ENCODE measurements at places on chromosomes 7 and 10.
A peak's percentile ranks its signal among the peaks of the same experiment; 100 is the strongest.

- DNase-seq = no peak
These were observed 97.8 kb downstream of the GALNT17 start for GRCh38 chr7:71229699-71230098.

DNA sequence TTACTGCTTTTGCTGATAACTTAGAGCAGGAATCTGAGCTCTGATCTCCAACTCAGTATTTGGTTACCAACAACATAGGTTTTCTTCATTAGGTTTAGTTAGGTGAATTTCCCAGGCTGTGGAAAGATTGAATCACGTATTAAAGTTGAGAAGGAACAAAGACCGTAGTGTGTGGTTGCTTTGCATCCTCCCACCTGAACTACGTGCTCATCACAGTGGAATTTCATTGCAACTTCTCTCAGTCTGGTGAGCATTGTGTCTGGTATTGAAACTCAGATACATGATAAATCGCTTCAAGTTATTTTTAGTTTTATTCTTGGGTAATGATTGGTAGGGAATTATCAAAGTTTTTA is 139.4 kb upstream of the AKR1E2 start:
- peak; percentile 25 for DNase-seq

DNA sequence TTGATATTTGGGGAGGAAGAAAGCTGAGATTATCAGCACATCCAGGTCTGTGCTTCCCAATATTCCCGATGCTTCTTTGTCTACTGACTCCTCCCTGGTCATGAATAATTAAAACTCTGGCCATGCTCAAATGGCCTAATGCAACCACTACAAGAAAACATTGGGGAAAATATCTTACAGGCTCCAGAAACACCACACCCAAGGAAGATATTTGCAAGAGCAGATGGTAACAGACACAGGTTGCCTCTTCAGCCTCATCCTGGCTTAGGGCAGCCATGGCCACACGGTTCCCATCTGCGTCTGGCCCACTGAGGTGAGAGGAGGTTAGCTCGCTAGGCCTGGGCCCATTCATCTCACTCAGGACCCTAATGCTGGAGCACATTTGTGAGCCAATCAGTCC is 108.4 kb upstream of the SDK1 start:
- no peak for DNase-seq

- DNase-seq = no peak
These were observed 1.7 kb upstream of the LDB1 start for GRCh38 chr10:102121739-102122372.

DNA sequence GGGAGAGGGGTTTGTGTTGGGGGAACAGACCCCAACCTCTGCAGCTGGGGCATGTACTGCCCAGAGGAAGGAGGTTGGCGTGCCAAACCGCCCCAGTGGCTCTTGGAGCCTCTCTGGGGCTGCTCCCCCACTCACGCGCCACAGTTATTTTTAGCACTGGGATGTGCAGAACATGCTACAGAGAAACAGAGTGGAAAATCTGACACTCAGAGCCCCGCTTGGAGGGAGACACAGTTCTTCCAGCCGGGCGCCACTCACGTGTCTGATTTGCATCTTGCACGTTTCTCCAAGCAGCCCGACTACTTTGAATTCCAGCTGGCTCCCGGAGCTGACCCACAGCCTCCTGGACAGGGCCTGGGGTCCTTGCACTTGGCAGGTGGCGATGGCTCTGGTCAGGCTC is 182.0 kb downstream of the RPS24 start:
- no peak for DNase-seq

GRCh38 chr10:11958956-11959355 is 83.7 kb downstream of the UPF2 start:
- DNase-seq = no peak

- DNase-seq = no peak
These were observed 262.8 kb upstream of the SHH start for GRCh38 chr7:156074982-156075615.

GRCh38 chr7:28643584-28644340 is 231.4 kb downstream of the CREB5 start:
- no peak for DNase-seq

DNA sequence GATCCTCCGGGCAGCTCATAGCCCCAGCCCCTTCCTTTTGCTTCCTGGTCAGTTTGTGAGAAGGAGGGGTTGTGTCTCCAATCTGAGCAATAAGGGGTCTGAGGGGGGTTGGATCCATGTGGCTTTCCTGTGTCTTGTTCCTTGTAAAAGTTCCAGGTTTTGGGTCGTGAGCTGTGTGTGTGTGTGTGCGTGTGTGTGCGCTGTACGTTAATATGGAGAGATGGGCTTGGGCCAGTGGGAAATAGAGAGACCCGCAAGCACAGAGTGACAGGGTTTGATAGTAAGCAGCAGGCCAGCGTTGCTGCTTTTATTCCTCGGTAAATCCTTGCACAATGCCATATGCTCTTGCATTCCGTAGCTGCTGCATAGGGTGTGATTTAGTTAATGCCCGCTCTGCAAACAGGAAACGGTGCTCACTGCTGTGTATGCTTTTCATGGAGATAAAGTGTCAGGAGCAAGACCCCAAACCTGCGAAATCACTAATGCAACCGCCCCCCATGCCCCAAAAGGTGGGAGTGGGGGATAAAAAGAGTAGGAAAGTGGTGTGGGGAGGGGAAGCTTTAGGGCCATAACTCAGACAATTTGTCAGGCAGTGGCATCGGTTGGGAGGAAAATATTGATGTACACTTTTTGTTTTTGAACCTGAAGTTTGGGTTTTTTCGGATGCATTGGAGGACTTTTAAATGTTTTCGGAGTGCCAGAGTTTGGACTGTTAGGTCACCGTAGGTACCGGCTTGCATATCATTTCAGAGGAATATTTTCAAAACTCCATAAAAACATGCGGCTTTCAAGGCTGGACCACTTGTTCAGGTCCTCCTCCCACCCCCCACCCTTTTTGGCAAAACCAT is 108.7 kb downstream of the TCF7L2 start:
- DNase-seq = no peak

DNA sequence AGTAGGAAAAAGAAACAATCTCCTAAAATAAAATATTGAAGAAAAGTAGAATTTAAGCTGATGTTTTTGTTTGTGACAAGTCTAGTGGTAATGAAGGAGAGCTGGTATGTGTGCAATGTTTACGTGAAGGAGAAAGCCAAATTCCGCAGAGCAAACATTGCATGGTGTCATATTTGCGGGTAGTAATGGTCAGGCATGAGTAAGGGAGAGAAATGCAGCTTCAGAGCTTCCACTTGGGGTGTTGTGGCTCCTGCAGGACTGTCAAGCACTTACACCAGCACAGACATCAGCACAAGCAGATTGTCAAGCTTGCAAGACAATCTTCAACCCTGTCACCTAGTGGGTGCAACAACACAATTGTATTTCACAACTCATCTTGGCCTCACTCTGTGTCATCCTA is 136.5 kb upstream of the ETV1 start:
- no peak for DNase-seq

DNA sequence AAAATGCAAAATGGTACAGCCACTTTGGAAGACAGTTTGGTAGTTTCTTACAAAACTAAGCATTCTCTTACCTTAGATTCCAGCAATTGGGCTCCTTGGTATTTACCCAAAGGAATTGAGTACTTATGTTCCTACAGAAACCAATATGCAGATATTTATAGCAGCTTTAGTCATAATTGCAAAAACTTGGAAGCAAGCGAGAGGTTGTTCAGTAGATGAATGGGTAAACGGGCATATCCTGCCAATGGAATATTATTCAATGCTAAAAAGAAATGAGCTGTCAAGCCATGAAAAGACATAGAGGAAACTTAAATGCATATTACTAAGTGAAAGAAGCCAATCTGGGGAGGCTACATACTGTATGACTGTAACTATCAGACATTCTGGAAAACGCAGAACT is 926.7 kb downstream of the TYW1 start:
- DNase-seq = no peak

DNA sequence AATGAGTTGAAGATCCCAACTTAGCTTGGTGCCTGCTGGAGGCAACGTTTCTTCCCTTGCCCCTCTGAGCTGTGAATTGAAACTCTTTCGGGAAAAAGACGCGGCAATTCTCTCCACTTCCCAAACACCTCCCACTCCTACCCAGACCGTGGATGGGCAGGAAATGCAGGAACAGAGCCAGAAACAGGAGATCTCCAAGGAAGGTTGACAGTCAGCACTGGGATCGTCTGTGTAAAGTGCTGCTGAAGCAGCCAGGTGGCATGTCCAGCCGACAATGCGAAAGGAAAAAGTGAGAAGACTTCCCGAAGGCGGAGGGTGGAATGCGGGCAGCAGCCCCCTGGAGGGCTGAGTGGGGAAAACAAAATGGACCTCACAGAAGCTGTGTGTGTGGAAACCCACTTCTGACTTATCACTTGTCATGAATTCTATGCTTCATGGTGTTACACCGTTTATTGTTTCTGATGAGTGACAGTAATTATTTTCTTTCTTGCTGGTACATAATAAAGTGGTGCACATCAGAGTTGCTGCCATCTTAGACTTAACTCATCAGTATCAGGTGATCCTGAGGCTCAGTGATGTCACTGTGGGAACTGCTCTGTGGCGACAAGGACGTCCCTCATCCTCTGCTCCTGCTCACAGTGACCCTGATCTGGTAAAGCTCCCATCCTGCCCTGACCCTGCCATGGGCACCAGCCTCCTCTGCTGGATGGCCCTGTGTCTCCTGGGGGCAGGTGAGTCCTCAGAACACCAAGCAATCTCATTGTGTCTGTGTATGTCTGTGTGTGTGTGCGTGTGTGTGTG is 220.5 kb upstream of the PRSS1 start:
- DNase-seq = no peak

DNA sequence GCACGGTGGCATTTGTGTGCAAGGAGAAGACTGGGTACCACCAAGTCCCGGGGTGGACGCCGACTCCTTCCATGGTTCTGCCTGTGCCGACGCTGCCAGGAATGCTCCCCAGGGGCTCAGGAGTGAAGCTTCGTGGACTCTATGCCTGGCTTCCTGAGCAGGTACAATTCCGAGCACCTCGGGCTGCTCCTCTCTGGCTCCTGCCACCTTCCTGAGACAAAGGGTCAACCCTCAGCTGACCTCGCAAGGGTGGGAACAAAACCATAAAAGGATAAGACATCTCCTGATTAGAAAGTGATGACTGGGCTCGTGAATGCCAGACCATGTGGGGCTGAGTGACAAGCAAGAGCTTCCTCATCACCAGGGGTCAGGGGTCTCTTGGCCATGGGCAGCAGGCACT is 31.8 kb downstream of the CALML3 start:
- no peak for DNase-seq

GRCh38 chr7:5838761-5839500 is 41.7 kb upstream of the OCM start:
- no peak for DNase-seq

- DNase-seq = no peak
These were observed 40.0 kb downstream of the FIGNL1 start for GRCh38 chr7:50409856-50410745.

DNA sequence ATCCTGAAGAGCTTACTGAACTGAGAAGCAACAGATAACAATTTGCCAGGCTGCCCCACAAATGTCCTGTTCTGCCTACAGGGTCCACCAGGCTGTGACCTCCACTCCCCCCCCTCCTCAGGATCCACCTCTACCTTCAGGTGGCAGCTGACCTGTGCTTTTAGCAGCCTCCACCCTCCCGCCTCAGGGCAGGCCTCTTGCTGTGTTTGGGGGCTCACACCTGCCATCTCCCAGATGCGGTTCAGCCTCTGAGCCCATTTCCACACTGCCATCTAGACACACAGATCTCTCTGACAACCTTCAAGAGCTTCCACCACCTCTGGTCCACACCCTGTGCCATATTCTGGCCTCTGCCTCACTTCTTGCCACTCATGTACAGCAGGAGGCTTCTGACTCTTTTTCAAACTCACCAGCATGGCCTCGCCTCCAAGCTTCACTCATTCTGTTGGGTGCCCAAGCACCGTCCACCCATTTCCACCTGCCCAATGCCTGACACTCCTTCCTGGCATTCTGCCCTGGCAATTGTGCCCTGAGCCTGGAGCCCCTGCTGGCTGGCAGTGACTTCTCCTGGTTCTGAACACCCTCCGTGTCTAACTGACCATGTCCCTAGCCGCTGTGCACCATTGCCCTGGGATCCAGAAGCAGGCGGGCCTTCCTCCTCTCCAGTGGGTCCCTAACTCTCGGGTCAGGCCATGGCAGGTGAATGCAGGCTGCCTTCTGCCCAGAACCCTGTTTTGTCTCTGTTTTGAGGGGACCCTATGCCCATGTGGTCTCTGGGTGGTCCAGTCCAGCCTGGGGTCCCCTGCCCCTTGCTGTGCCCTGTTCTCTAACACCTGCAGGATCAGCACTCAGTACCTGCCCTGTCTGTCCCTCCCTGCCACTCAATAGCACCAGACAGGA is 18.5 kb downstream of the TMEM72 start:
- DNase-seq = no peak

GRCh38 chr10:121250995-121251764 is 347.1 kb downstream of the FGFR2 start:
- DNase-seq = no peak

GRCh38 chr10:12191715-12192114 is 4.0 kb downstream of the NUDT5 start:
- no peak for DNase-seq

DNA sequence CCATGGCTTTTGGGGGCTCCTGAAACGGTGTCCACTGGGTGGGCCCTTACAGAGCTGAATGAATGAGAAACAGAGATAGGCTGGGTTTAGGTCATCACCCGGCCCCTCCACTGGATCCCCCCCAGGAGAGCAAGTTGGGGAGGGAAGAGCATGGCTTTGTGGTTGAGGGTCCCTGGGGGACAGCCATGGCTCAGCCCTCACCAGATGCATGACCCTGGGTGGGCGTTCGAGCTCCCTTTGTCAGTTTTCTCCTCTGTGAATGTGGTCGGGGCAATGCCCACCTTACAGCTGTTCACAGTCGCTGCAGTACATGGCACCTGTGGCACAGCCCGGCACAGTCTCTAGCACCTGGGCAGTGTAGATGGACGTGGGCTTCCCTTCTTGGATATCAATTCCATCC is 40.6 kb upstream of the CXCL12 start:
- no peak for DNase-seq

DNA sequence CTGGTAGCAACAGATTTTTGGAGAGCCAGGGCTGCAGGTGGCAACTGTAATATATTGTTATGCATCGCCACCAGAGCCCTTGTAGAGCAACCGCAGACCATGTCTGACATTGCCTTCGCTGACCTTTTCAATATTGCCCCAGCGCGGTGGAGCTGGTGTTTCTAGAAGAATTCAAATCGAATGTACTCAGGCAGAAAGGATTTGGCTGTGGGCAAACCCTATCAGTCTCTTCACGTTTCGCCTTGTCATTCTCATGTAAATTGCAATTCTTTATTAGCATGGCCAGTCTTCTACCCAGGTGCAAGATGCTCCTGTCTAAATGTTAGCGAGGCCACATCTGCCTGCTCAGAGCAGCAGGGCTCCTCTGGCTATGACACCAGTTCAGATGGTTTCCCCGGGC is 490.2 kb upstream of the AUTS2 start:
- no peak for DNase-seq

- DNase-seq = no peak
These were observed 108.2 kb downstream of the ANKRD61 start for GRCh38 chr7:6139189-6139996.

DNA sequence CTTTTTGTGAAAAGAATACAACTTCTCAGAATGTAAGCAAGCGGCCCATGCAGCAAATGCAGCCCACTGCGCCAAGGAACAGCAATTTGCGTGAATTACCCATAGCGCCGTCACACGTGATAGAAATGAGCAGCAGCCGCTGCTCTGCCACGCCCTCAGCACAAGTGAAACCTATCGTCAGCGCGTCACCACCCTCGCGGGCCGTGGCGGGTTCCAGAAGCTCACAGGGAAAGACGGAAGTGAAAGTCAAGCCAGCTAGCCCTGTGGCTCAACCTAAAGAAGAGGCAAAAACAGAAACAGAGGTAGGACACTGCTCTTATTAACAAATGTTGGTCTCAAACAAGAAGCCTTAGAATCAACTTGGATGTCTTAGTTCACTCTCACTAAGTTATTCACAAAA is 70.5 kb downstream of the SHH start:
- DNase-seq = no peak
